ENCODE measurements at places on chromosomes 4 and X.

DNA sequence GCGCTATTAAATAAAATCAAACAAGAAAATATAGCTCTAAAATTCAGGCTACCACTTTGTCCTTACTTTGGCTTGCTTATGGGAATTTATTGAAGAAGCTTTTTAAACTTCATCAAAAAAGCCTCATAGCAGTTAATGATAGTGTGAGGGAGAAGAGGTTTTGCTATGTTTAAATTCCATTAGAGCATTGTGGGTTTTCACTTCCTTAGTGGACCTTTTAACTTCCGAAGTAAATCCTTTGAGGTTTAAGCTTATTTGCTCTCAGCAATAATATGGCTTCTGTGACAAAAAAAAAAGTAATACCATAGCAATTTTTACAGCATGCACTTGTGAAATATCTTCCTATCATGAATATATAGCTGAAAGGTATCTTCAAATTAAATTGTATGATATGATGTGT, 120.2 kb upstream of the NDST4 start:
- no peak for DNase-seq

DNA sequence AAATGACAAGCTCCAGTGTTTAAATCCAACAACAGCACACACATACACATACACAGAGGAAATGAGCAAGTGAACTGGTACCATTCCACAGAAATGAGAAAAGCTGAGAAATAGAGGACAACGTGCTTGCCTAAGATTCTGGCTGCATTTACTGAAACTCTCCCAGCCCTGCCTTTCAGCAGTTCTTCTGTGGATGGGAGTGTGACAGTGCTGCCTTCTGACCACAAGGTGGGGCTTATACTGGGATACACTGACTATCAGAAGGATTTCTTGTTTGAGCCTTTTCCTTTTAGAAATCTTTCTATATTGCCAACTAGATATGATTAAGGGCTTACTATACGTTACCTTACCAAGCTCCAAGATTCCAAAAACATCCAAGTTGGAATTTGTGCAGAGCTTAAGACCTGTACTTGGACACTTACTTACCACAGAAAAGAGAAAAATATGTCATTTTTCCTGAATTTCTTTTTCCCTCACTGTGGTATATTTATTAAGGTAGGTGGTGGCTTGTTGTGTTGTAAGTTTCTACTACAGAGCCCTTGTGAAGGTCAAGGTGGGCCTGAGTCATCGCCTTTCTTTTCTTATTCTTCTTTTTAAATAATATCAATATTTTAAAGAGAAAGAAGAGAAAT, 10.7 kb upstream of the CXCL8 start:
- DNase-seq: no peak

DNA sequence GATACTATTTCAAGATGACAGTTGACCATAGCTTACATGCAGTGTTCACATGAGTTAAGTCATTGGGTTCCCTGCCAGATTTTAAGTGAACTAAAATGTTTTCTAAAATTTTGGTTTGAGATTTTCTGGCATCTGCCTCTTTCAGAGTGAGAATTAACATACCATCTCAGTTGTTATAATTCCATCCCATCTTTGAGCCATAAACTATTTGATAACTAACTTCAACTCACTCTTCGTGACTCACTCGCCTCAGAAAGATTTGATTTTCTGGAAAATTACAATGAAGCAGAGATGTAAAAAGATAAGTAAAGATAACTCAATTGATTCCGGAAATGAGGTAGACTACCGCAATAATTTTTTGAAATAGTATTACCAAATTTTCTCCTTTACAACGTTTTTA, 61.8 kb downstream of the HMGB2 start:
- no peak for DNase-seq

GRCh38 chr4:141826260-141826659, 189.9 kb downstream of the IL15 start:
- DNase-seq: no peak

DNA sequence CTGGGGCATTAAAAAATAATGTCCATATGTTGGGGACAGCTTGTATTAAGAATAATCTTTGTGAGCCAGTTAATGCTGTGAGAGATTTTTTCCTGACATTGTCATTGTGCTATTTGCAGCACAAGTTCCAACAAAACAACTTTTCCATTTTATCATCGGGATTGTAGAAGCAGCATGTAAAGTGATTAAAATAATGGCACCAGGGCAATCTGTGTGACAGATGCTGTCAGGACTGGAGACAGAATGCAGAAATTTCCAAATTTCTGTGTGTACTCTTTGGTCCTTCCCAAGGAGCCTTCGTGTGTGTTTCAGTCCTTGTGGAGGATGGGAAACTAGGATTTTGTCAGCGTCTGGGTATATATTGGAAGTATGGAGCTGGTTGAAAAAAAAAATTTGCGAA, 101.5 kb upstream of the LIMCH1 start:
- DNase-seq: no peak

GRCh38 chr4:139559687-139560086, 3.7 kb upstream of the SETD7 start:
- DNase-seq: peak; percentile 11

DNA sequence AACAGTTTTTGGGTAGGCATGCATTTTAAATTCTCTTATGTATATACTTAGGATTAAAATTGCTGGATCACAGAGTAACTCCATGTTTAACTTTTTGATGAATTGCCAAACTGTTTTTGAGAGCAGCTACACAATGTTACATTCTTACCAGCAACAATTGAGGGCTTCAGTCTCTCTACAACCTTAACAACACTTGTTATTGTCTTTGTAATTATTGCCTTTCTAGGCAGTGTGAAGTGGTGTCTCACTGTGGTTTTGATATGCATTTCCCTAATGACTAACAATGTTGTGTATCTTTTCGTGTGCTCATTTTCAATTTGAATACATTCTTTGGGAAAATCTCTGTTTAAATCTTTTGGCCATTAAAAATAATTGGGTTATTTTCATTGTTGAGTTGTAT, 17.3 kb upstream of the F11 start:
- no peak for DNase-seq

- peak; percentile 70 for DNase-seq
These were observed at the start of the genes CNGA1 and NIPAL1 for GRCh38 chr4:48016141-48017107. Gene CNGA1 (minus strand): TSS chr4:48016681. CDS start chr4:47952689, 63,992 bp downstream. Gene NIPAL1 (plus strand): TSS chr4:48016772. CDS start chr4:48016840, 68 bp downstream.

DNA sequence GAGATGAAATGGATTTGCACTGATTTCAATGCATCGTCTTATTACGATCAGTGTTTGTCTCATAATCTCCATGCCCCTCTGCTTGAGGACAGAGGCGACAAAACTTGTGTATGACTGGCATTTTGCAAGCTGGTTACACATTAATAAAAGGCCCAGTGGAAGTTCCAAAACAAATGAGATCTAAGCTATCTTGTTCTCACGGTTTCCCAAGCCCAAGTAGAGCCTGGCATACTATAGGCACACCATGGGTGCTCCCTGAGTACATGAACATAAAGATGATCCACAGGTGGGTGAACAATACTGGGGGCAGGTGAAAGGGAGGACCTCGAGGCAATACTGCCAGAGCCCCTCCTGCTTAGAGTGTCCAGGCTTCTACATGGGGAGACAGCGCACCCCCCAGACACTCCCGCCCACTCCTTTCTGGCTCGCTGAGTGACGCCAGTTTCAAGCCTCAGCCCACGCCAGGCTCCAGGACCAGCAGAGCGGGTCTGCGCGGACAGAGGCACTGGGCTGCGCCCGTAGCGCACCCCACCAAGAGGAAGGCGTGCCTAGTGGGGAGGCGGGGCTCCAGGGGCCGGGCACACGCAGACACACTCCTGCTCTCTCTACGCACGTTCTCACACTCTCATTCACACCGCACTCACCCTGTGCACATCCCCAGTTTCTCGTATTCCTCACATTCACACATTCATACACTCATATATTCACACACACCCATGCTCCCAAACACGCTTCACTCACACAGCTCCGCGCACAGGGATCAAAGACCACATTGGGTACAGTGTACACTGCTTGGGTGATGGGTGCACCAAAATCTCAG, 8.9 kb upstream of the GSX2 start:
- peak; percentile 22 for DNase-seq

- DNase-seq: no peak
These were observed 91.1 kb upstream of the ANKRD50 start for GRCh38 chr4:124803641-124804040.

- peak; percentile 7 for DNase-seq
These were observed 11.5 kb upstream of the NKX1-1 start for GRCh38 chr4:1417522-1418390.

DNA sequence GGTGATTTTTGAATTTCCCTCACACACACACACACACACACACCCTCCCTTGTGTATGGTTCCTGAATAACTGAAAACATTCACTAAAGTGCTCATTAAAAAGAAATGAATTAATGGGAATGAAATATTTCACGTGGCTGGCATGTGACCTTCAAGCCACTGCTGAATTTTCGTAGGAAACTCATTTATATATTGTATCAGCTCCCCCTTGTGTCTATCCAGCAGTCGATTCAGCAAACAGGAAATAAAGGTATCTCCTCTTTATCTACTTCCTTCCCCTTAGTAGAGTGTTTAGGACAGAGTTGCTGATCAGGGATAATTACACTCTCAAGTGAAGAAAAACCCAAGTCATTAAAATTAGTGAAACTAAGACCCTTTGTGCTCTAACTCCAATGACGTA, 912.6 kb upstream of the LCORL start:
- no peak for DNase-seq

GRCh38 chr4:159413306-159413943, 310.5 kb downstream of the RAPGEF2 start:
- DNase-seq: no peak

DNA sequence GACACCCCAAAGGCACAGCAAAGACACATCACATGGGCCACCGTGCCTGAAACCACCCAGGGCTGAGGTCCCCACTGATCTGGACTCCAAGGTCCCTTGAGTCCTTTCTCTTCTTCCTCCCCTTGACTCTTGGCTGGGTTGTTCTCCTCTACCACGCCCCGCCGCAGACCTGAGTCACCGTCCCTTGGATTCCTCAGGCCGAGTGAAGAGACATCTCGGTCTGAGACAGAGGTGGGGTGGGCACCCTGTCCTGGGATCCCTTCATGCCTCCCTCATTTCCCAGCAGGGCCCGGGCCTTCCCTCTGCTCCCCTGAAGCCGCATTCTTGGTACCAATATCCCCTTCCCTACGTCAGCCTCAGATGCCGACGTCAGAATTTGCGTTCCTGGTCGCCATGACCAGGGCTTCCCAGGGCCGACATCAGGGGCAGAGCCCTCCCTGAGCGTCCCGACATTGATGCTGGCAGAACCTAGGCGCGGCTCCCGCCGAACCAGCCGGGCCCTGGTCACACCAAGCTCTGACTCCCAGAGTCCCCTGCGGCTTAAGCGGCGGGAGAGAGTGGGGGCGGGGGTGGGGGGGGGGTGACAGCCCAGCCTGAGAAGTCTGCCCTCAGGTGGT, 498 bp downstream of the MAGEA10 start:
- no peak for DNase-seq

GRCh38 chrX:107710617-107711391, 64.8 kb downstream of the TSC22D3 start:
- DNase-seq: peak; percentile 59

DNA sequence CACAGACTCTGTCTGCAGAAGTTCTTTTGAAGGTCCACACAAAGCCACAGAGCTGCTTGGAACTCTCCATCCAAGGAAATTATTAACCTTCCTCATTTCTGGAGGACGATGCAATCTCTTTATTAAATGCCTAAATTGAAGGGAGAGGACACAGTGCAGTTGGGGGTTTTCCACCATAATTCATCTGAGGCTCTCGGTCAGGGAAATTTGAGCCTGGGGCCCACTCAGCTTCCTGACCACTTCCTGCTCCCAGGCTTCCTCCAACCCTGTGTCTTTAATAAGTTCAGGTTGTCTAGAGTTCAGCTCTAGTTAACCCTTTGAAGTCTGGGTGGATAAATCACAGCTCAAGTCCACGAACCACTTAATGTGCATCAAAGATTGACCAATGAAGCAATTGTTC, 58.5 kb downstream of the PRPS1 start:
- DNase-seq: no peak

DNA sequence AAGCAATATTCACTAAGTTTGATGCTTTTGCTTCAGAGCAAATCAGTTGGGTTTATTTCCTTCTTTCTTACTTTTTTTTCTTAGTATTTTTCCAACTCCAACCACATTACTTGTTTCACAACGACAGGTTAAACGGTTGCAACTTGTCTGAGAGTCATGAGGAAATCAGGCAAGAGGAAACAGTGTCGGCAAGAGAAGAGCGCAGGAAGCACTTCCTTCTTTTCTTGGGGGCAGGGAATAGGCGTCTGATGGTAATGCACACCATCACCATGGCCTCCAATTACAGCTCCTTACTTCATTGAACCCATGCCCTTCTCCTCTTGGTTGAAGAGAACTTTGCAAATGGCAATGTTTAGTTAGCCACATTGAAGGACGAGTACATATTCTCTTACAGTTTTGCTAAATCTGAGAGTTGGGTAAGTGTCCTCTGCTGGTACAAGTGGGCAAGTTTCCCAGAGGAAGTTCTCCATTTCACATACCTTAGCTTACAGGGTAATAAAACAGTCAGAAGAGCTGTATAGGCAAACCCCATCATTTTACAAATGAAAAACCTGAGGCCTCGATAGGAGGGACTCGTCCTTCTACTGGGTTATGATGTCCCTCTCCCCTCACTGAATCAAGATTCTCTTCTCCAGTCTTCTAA, 8.3 kb upstream of the CXCL8 start:
- DNase-seq: no peak

DNA sequence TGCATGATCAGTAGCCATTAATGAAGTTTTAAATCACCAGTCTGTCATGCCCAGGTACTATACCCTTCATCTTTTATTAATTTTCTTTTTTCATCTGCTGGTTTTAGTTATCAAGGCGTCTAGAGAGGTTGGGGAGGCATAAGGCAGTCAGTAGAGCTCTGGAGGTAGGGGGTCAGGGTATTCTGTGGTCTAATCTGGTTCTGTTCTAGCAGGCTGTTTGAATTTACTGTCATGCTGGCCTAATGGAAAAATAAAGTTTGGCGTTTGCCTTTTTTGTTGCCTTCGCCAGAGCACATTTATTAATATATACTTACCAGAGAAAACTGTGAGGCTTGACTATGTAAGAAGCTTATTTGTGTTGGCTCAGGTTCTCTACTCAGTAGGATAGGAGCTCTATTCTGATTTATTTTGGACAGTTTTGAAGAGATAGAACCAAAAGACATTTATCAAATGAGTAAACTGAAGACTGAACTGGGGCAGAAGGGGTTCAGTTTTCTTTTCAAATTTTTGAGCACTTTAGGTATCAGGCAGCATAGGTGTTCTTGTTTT, 46.9 kb downstream of the TMEM131L start:
- DNase-seq: no peak

DNA sequence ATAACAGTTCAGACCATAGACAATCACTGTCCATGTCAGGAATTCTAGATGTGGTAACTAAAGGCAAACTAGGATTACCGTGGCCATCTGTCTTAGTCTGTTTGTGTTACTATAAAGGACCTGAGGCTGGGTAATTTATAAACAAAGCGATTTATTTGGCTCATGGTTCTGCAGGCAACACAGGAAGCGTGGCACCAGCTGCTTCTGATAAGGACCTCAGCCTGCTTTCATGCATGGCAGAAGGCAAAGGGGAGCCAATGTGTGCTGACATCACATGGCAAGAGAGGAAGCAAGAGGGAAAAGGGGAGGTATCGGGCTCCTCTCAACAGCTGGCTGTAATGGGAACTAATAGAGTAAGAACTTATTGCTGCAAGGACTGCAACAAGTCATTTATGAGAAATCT, 376.7 kb downstream of the GPM6A start:
- peak; percentile 10 for DNase-seq

GRCh38 chr4:169484485-169484884, 127.9 kb downstream of the NEK1 start:
- no peak for DNase-seq

GRCh38 chrX:3526071-3526470, 179.6 kb upstream of the MXRA5 start:
- DNase-seq: no peak
